ENCODE measurements at places on chromosomes 5 and 9. TPM values are rescaled to one million over a fixed set of nuclear protein-coding genes. Genes with fewer than 3 reads are reported as not detected.

The FOXD4L3 gene
- total RNA-seq, result not detected

The C9orf153 gene
- total RNA-seq, result not detected

The EQTN gene
- not detected for total RNA-seq

The BBLN gene
- total RNA-seq, result 122 TPM

The SPINK13 gene
- not detected for total RNA-seq

The GPR150 gene
- total RNA-seq, result 0.29 TPM

The EFNA5 gene
- 4.1 TPM for total RNA-seq

The IFNA13 gene
- not detected for total RNA-seq

The HTR1A gene
- not detected for total RNA-seq

The LTC4S gene
- total RNA-seq, result not detected

The RBM18 gene
- 22.3 TPM for total RNA-seq

The ACTBL2 gene
- total RNA-seq, result 8.7 TPM

The PCDHA3 gene
- total RNA-seq, result 0.12 TPM

The ERCC6L2 gene
- total RNA-seq, result 51.1 TPM

The CKMT2 gene
- total RNA-seq, result not detected

The ARL14EPL gene
- not detected for total RNA-seq

The SDHA gene
- total RNA-seq, result 78.3 TPM

The ADAMTSL1 gene
- 16.6 TPM for total RNA-seq

The CEL gene
- total RNA-seq, result 0.18 TPM

The LRRC19 gene
- total RNA-seq, result not detected

The PHF24 gene
- not detected for total RNA-seq

The SCGB3A2 gene
- total RNA-seq, result not detected

The MARCOL gene
- not detected for total RNA-seq

The RPP25L gene
- total RNA-seq, result 30.8 TPM

The FBXL7 gene
- 0.92 TPM for total RNA-seq

The CDKN2B gene
- total RNA-seq, result not detected

The BNC2 gene
- 4.2 TPM for total RNA-seq

The SLC36A2 gene
- total RNA-seq, result not detected

The PCSK1 gene
- total RNA-seq, result 2.2 TPM

The ZNF366 gene
- not detected for total RNA-seq

The BTNL3 gene
- total RNA-seq, result not detected

The HRH2 gene
- total RNA-seq, result 1.0 TPM

The HTR4 gene
- 0.18 TPM for total RNA-seq

The AIF1L gene
- total RNA-seq, result 5.2 TPM

The DPYSL3 gene
- total RNA-seq, result 141 TPM

The SPATA31A7 gene
- 0.06 TPM for total RNA-seq

The NUTM2F gene
- not detected for total RNA-seq

The RBM27 gene
- total RNA-seq, result 24.6 TPM

The DMGDH gene
- total RNA-seq, result 0.18 TPM

The SVEP1 gene
- total RNA-seq, result 1.3 TPM

The IPPK gene
- 39.0 TPM for total RNA-seq

The TMEM174 gene
- not detected for total RNA-seq

The IL11RA gene
- 6.1 TPM for total RNA-seq

The GABBR2 gene
- 1.5 TPM for total RNA-seq

The ISL1 gene
- 2.7 TPM for total RNA-seq

The SLC6A19 gene
- not detected for total RNA-seq

The EGFL7 gene
- total RNA-seq, result 56.2 TPM

The ERMP1 gene
- 11.7 TPM for total RNA-seq

The MAN2A1 gene
- 30.9 TPM for total RNA-seq

The CCL27 gene
- total RNA-seq, result not detected

The PDLIM7 gene
- 234 TPM for total RNA-seq

The PCDHB9 gene
- 1.6 TPM for total RNA-seq

All from Daoy (cell line).